K562 (cell line): ENCODE measurements at places on chromosomes 1 and 21.

DNA sequence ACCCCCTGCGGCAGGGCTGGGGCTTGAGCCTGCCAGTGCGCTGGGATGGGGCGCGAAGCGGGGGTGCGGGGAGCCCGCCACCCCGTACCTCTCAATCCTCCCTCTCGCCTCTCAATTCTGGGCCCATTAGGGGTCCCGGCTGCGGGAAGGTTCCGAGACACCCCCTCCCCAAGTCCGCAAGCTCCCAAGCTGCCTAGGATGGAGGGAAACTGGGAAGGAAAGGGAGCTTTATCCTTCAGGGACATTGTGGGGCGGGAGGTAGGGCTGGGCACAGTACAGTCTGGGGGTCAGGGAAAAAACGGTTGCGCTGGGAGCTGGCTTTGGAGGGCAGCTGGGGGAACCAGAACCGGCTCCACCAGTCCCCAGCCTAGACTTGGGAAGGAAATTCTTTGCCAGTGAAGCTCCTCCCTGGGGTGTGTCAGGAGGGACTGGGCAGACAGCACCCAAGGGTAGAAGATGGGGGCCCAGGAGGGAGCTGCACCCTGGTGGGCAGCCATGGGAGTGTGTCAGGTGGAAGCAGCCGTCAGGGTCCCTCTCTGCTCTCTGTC, 904 bp downstream of the GJB3 start:
- no peak for DNase-seq

DNA sequence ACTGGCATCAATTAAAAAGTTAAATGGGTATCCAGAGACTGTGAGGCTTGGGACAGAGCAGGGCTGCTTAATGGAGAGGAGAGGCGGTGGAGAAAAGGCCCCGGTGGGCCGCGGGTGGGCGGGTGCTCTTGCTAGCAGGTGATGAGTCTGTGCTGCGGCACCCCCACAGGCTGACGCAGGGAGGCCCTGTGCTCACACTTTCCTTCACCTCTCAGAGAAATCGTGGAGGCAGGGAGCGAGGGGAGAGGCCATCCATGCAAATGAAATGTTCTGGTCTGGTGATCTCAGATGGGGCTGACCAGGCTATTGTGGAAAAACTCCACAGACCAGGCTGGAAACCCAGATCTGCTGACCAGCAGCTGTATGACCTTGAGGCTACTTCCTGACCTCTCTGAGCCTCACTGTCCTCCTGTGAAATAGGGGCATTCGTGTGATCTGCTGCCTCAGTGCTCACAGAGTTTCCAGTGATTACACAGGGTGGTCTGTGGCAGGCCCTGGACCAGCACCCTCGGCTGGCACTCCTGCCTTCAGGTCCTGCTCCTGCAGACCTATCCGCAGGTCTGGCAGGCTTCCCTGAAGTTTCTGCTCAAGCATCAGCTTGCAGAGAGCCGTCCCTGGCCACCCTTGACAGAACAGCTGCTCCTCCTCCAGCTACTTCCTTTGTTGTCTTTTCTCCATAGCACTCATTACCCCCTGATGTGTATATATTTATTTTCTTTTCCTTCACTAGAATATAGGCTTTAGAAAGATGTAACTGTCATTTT, 89.2 kb downstream of the BEND5 start:
- DNase-seq: no peak

DNA sequence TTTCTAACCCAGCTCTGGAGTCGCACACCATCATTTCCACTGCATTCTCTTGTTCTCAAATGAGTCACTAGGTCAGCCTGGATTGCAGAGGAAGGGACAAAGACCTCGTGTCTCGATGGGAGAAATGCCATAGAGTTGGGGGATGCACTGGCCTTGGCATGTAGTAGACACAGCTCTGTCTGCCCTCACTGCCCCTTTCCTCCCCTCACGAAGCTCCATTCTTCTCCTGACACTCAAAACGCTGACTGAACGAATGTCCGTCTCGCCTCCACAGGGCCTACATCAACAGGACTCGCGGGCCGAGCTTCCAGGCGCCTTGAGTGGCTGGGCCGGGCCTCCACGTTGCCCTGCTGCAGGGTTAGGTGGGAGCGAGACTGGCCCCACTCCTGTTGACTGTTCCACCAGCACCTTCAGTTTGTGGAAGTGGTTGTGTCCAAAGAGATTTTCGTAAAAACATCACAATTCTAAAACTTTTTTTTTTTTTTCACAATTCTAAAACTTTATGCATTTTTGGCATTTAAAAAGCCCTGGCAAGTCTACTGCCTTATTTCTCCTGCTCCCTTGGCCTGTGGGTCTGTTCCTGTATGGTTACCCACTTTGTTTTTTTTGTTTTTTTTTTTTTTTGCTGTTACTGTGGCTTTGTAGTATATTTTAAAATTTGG, 18.8 kb downstream of the PKNOX1 start:
- no peak for DNase-seq

DNA sequence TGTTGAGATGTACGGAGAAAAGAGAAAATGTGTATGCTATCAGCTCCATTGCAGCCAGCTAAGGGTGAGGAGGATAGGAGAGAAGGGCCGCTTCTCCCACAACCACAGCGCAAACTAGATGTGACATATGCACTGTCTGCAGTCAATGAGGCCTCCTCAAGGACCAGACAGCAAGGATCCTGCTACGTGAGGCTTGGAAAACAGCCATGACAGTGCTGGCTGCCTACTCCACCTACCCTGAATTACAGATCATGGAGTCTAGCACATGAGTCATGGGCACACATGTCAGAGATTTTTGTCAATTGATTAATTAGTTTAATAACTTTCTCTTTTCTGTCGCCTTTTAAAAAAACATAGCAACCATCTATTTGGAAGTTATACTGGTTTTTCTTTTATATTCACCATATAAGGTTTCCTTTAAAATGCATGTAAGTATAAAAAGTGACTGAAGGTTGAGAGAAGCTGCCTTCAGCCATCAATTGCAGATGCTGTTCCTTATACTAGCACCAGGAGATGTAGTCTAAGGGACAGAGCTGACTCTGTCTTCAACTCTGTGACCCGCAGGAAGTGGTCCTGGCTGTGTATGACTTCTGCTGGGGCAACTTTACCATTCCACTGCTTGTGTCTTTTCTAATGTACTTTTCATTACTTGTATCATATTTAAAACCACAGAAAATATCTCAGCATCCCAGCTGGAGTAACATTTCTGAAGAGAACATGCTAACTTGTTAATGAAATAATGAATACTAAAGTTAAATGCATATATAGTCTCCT, 3.1 kb downstream of the VPS26C start:
- DNase-seq: no peak

GRCh38 chr1:221718381-221719277, 23.3 kb downstream of the DUSP10 start:
- DNase-seq: no peak

- DNase-seq: no peak
Observed at GRCh38 chr1:229159668-229160544, 111.0 kb upstream of the RAB4A start.

- DNase-seq: no peak
Observed at GRCh38 chr1:75132242-75132811, 1.9 kb upstream of the LHX8 start.
